ENCODE measurements at places on chromosomes 6 and 20.
A peak's percentile ranks its signal among the peaks of the same experiment; 100 is the strongest.

- DNase-seq, result no peak
Measured at GRCh38 chr6:112231594-112232060, 22.7 kb downstream of the LAMA4 start.

- DNase-seq, result no peak
Measured at GRCh38 chr6:39310542-39310941, 3.7 kb downstream of the KCNK17 start.

DNA sequence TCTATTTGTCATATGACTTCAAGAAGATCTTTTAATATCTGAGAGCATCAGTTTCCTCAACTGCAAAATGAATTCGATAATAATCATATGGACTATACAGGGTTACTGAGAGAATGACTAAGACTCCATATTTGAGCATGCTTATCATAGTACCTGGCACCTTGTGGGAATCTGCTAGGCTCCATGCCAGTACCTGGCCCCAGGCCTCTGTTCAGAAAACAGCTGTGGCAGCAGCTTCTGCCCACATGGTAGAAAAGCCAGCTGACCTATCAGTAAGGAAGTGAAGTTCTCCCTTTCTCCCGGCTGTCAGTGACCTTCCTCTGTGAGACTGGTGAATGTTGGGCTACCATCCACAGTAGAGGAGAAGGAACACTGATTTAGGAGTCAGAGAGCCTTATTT is 574.9 kb upstream of the CHD6 start:
- no peak for DNase-seq

GRCh38 chr6:36493319-36493718 is 50.5 kb downstream of the KCTD20 start:
- DNase-seq, result no peak

DNA sequence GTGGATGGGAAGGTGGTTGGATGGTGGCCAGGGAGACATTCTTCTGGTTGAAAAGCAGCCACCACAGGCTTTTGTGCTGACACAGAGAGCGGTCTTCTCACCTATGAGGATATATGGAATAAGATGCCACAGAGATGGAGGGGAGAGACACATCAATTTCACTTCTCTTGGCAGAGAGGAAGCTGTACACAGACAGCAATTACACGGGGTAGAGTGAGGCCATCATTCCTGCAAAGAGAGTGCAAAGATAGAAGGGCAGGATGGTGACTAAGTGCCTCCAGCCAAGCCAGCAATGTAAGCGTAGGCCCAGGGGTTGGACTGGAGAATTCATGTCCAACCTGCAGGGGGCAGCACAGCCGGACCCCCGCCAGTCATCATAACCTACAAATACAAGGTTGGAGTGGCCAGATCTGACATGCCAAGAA is 56.4 kb downstream of the NRN1 start:
- no peak for DNase-seq

GRCh38 chr6:24385536-24386269 is 17.0 kb upstream of the MRS2 start:
- no peak for DNase-seq

DNA sequence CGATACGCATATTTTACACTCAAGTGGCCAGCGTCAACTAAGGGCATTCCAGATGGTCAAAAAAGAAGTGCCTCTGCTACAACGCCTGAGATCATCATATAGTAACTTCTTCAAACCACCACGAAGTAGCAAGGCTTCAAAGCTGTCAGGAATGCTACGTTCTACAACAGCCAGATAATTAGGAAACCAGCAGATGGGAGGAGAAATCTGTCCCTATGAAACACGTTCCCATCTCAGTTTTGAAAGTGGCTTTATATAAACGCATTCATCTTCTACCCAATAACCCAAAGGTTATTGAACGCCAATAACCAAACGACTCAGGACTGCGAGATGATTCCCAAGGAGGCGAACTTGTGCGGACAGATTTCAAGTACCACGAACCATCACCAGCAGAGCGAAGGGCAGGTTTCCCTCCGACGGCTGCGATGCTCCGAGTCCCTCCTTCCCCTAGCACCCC is 1.2 kb downstream of the ABHD12 start:
- no peak for DNase-seq

DNA sequence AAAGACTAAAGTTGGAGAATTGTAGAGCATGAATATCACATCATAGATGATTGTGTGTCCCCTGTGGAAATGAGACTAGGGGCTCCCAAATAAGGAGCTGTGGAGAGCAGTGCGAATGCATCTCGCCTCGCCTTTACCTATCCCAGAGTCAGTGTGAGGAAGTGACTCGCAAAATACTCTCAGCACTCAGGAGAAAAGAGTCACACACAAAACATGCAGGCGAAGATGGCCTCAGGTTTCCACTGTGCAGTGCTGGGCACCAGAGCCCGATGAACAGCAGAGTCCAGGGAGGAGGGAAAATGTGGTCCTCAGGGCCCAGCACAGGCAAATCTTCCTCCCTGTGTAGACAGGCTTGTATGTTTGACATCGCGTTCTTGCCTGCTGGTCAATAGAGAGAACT is 126.5 kb upstream of the AFDN start:
- no peak for DNase-seq

GRCh38 chr20:62007127-62007647 is 58.5 kb downstream of the TAF4 start:
- no peak for DNase-seq

DNA sequence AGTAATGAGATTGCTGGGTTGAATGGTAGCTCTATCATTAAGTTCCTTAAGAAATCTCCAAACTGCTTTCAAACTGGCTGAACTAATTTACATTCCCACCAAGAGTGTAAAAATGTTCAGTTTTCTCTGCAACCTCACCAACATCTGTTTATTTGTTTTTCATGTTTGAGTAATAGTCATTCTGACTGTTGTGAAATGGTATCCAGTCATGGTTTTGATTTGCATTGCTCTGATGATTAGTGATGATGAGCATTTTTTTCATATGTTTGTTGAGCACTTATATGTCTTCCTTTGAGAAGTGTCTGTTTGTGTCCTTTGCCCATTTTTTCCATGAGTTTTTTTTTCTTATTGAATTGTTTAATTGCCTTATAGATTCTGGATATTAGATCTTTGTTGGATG is 24.9 kb downstream of the DEFB125 start:
- no peak for DNase-seq

DNA sequence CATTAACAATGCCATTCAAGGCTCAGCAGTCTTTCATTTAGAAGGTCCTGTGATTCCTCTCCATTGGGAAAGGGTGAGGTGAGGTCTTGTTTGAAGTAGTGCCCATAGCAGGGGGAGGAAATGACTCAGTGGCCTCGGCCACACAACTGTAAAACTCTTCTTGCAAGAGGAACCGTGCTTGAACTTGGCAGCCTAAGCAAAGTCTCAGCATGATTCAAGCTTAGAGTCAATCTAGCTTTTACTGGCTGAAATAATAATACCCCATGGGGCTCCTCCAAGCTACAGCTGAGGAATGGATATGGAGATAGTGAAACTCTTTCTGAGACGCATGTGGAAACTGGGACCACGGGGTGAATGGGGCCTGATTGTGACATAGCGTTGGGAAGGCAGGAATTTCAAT is 428.2 kb downstream of the BMP2 start:
- peak; percentile 2 for DNase-seq
